Left lung (tissue), 14 donors: ENCODE measurements at places on chromosomes 7 and 10. TPM values are rescaled to one million over a fixed set of nuclear protein-coding genes. Genes with fewer than 3 reads are reported as not detected.
A peak's percentile ranks its signal among the peaks of the same experiment; 100 is the strongest.

Gene EGFR
- 53.6 TPM for polyA plus RNA-seq

DNA sequence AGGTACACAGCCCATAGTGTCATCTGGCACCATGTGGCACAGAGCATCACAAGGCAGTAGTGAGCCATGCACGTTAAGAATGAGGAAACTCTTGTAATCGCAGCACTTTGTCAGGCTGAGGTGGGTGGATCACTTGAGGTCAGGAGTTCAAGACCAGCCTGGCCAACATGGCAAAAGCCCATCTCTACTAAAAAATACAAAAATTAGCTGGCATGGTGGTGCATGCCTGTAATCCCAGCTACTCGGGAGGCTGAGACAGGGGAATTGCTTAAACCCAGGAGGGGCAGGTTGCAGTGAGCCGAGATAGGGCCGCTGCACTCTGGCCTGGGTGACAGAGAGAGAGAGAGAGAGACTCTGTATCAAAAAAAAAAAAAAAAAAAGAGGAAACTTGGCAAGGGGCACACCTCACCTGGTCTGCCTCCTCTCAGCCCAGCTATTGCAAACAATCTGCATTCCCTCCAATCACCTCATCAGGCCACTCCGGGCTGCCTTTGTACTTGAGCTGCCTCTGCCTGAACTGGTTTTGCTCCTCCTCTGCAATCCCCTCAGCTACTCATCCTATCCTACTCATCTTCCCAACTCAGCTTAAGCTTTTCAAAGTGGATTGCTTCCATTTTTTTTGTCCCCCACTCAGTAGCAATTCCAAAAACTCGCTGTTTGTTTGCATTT is 46.0 kb upstream of the OPTN start:
- peak; percentile 10 for DNase-seq

Gene CTAGE6
- polyA plus RNA-seq, result 0.23 TPM

DNA sequence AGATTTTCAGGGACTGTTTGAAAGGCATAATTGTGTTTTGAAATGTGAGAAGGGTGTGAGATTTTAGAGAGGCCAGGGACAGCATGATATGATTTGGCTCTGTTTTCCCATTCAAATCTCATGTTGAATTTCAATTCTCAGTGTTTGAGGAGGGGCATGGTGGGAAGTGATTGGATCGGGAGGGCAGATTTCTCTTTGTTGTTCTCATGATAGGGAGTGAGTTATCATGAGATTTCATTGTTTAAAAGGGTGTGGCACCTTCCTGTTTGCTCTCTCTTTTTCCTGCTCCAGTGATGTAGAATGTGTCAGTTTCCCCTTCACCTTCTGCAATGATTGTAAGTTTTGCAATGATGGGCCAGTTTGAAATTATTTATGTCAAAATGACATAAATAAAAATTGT is 113.0 kb upstream of the PCDH15 start:
- no peak for DNase-seq

Gene CNPY1
- polyA plus RNA-seq, result not detected

- no peak for DNase-seq
Observed at GRCh38 chr10:94316560-94316959, 46.2 kb downstream of the NOC3L start.

Gene HNRNPA2B1
- polyA plus RNA-seq, result 1,481 TPM

DNA sequence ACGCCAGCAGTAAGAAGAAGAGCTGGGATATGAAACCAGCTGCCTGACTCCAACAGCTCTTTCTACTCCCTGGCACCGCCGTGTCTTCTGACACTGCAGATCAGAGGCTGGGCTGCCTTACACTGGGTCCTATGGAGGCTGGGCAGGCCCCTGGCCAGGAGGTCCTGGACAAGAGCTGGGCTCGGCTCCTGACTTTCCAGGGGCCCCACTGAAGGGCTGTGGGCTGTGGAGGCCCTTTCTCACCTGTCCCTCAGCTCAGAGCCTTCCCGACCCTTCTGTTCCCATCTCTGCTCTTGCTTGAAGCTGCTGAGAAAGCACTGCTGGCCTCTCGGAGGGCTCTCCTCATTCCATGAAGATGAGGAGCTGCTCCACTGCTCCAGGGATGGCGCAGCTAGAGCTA is 85.9 kb upstream of the UNC5B start:
- DNase-seq, result no peak

Gene HOXA11
- not detected for polyA plus RNA-seq

GRCh38 chr7:140697447-140698143 is 1.1 kb downstream of the NDUFB2 start:
- no peak for DNase-seq

DNA sequence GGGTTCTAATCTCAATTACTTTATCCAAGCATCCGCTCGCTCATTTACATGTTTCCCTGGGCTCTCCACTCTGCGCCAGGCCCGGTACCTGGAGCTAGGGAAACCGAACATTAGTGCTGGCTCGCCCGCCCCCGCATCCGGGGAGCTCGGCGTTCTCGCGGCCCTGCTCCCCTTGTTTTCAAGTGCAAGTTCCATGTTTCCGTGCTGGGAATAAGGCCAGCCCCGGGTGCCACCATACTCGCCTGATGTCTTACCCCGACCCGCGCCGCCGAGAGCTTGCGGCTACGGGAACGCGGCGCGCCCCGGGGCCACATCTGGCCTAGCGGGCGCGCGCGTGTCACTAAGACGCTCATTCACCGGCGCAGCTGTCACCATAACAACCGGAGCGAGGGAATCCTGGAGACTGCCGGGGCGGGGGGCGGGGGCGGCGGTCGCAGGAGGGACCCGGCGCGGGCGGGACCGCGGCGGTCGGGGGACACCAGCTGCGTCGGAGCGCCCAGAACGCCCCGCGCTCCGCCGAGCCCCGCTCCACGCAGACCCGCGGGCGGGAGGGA is at the start of gene NEURL1:
TSS of gene NEURL1 (plus strand) at position 344 of the 554 bp plus-strand sequence. CDS start 683 bp downstream, outside the sequence.
- no peak for DNase-seq

DNA sequence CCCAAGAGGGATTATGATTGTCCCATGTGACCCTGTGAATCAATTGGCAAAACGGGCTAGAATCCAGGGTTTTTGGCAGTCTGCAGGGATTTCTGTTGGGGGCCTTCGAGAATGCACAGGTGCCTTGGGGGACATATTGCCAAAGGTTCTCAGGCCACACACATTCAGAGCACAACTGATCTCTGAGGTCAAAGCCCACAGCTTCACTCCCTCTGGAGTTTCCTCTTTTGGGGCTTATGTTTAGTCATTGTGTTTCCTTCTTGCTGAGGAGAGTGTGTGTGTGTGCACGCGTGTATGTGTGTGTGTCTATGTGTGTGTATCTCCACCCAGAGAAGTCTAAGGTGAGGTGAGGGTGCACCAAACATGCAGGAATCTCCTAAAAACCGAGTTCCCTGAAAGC is 8.8 kb downstream of the PPIF start:
- DNase-seq, result no peak

GRCh38 chr7:28107960-28108359 is 72.6 kb downstream of the JAZF1 start:
- DNase-seq, result no peak

Gene NYAP1
- 2.6 TPM for polyA plus RNA-seq

- no peak for DNase-seq
Observed at GRCh38 chr10:102476466-102477141, 25.3 kb upstream of the C10orf95 start.
